ENCODE measurements at places on chromosomes 7 and 10. TPM values are rescaled to one million over a fixed set of nuclear protein-coding genes. Genes with fewer than 3 reads are reported as not detected.

Gene CPEB3
- polyA plus RNA-seq: 2.1 TPM

DNA sequence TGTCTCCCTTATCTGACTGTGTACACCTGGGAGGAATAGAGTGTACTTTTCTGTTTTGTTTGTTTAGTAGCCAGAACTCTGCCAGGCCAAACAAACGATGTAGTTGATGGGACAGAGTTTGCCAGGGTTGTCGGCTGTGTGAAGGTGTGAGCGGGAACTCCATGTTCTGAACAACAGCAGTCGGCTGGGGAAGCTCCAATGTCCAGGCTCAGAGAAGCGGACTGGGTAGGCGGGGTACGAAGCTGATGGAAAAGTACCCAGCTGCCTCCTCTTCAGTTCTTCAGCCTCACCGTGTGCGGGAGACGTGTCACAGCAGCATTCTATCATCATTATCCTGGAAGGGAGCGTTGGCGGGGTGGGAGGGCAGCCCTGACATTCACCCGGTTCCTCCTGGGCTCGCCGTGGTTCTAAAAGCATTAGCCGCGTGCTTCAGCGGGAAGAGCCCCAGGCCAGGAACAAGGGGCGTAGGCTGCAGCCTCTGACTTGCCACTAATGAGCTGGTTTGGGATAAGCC, 52.9 kb downstream of the PFKFB3 start:
- no peaks in the 10 kb centered on the region for H3K27me3 ChIP-seq
- H3K36me3 ChIP-seq: no peaks in the 10 kb centered on the region
- peaks cover 14% of the 10 kb centered on the region for H3K4me1 ChIP-seq
- no peak overlapping the region for H3K4me3 ChIP-seq
- no peak for DNase-seq

Gene RALA
- 5.9 TPM for polyA plus RNA-seq

Gene H2BK1
- polyA plus RNA-seq: not detected

- no peaks in the 10 kb centered on the region for H3K4me1 ChIP-seq
- no peaks in the 10 kb centered on the region for H3K36me3 ChIP-seq
- no peak overlapping the region for H3K4me3 ChIP-seq
- no peaks in the 10 kb centered on the region for H3K27me3 ChIP-seq
Measured at GRCh38 chr10:7561216-7561893, 105.4 kb downstream of the ITIH5 start.

DNA sequence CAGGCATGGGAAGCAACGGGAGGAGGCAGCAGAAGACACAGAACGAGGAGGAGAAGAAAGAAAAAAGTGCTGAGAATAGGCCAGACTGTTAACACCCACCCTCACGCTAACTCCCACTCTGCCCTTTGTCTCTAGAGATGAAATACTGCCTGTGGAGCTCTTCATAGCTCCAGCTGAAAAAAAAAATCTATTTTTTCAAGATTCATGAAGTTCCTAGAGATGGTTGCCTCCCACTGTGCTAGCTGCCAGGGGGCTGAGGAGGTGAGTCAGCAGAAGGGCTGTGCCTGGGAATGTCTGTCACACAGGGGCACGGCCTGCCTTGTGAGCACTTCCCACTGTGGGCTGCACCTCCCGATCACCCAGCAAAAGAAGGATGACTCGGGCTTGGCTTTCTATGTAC, 144.5 kb downstream of the RNF216 start:
- DNase-seq: no peak
- no peak overlapping the region for H3K4me3 ChIP-seq
- peaks cover 7% of the 10 kb centered on the region for H3K4me1 ChIP-seq
- no peaks in the 10 kb centered on the region for H3K27me3 ChIP-seq

- H3K36me3 ChIP-seq: no peaks in the 10 kb centered on the region
- no peak overlapping the region for H3K27ac ChIP-seq
- no peak overlapping the region for H3K4me3 ChIP-seq
- no peaks in the 10 kb centered on the region for H3K27me3 ChIP-seq
Measured at GRCh38 chr7:17497136-17497535, 198.7 kb downstream of the AHR start.

Gene SRRM3
- polyA plus RNA-seq: not detected

DNA sequence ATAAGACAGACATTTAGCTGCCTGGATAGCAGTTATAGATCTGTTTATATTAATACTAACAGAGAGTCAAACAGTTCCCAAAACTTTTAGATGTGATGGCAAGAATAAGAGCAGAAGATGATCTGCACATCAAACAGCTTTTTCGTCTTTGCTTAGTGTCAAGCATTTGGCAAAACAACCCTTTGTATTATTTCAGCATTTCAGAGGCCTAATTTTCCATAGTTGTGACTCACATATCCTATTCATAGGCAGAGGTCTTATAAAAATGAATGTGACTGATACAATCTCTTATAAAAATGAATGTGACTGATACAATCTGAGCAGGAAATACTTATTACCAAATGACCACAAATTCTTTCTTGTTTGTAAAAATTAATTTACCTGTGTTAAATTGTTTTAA, 71.2 kb downstream of the LRRTM3 start:
- no peak overlapping the region for H3K4me3 ChIP-seq
- no peak overlapping the region for H3K27ac ChIP-seq
- H3K4me1 ChIP-seq: no peaks in the 10 kb centered on the region

DNA sequence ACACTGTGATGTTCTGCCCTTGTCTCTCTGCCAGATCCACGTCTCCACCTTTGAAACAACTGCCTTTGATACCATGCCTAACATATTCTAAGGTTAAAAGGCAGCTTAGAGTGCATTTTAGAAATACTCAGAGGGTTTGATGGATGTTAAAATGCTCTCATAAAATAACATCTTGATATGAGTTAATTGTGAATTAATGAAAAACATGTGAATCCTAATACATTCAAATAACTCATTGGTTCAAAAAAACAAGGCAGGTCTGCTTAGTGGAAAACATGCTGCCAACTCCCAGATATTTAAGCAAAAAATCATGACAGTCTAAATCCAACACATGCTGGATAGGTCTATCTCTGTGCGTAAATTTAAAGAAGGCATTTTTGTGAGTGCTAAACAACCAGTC, 291.8 kb downstream of the AHR start:
- no peak overlapping the region for H3K4me3 ChIP-seq
- no peaks in the 10 kb centered on the region for H3K27me3 ChIP-seq
- H3K36me3 ChIP-seq: no peaks in the 10 kb centered on the region
- H3K27ac ChIP-seq: no peak overlapping the region
- no peak for DNase-seq

GRCh38 chr7:19175241-19175640, 30.0 kb upstream of the FERD3L start:
- H3K4me3 ChIP-seq: no peak overlapping the region
- no peaks in the 10 kb centered on the region for H3K4me1 ChIP-seq
- no peaks in the 10 kb centered on the region for H3K36me3 ChIP-seq
- H3K27ac ChIP-seq: no peak overlapping the region
- no peaks in the 10 kb centered on the region for H3K27me3 ChIP-seq

Gene LDB3
- not detected for polyA plus RNA-seq

Gene ANKRD30A
- not detected for polyA plus RNA-seq

DNA sequence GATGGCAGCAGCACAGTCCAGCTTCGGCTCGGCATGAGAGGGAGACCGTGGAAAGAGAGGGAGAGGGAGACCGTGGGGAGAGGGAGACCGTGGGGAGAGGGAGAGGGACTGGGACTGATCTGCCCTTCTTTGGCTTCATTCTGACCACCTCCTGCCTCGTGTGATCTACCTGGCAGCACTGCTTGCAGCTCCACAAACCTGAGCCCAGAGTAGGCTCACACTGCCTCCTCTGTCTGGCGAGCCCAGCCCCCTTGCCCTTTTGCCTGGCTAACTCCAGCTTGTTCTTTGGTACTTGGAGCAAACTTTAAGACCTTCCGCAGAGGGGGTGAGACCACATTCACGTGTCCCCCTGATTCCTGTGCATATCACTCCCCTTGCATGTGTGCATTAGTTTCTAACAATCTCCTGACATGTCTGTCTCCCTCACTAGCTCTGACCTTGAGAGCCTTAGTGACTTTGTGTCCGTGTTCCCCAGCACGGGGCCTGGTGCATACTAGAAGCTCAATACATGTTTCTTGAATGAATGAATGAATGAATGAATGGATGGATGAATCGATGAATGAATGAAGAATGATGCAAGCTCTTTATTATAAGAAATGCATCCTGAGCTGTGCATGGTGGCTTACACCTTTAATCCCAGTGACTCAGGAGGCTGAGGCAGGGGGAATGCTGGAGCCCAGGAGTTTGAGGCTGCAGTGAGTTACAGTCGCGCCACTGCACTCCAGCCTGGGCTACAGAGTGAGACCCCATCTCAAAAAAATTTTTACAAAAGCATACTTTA, 31.2 kb downstream of the UBTD1 start:
- no peak overlapping the region for H3K4me3 ChIP-seq
- H3K4me1 ChIP-seq: no peaks in the 10 kb centered on the region

- H3K27me3 ChIP-seq: no peaks in the 10 kb centered on the region
- no peaks in the 10 kb centered on the region for H3K4me1 ChIP-seq
- H3K36me3 ChIP-seq: no peaks in the 10 kb centered on the region
- DNase-seq: no peak
- H3K27ac ChIP-seq: no peak overlapping the region
Measured at GRCh38 chr7:9575716-9576115, 1142.3 kb downstream of the NXPH1 start.

DNA sequence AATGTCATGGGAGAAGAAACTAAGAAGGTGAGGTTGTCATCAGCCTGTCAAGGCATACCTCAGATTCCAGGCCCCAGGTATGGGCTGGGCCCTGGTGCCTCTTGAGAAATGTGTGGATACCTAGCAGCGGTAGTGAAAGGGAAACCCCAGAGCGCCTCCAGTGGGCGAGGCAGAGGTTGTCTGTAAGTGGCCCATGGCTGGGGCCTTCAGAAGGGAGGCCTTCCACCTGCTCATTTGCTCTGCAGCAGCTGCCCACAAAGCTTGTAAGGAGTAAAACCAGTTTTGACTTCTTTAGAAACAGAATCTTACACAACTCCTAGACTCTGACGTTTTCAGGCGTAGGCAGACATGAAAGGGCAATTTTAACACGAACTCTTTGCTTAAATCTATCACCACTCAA, 509.9 kb downstream of the PARD3 start:
- no peak overlapping the region for H3K4me3 ChIP-seq
- no peaks in the 10 kb centered on the region for H3K36me3 ChIP-seq
- DNase-seq: no peak
- H3K4me1 ChIP-seq: no peaks in the 10 kb centered on the region
- no peak overlapping the region for H3K27ac ChIP-seq

Gene TMEM26
- not detected for polyA plus RNA-seq

Gene EEPD1
- 12.6 TPM for polyA plus RNA-seq

Gene TDRD1
- not detected for polyA plus RNA-seq

DNA sequence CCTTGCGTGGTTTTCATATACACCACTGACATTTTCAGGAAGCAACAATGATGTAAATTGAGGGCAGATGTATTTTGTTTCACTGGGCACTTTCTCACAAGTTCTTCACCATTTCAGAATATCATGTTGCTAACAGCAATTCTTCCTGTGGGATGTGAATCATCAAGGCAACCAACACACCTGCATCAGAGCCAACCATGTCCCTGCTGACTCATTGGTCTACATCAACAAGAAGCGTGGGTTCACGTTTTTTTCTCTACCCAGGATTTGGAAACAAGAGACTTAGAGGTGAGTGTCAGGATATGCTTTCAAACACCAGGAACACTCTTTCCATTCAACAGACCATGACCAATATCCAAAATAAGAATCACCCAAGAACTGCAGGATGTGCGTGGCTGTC, 203.9 kb downstream of the TEX36 start:
- H3K36me3 ChIP-seq: no peaks in the 10 kb centered on the region
- H3K27ac ChIP-seq: no peak overlapping the region
- H3K4me1 ChIP-seq: no peaks in the 10 kb centered on the region
- H3K4me3 ChIP-seq: no peak overlapping the region
- no peak for DNase-seq
- no peaks in the 10 kb centered on the region for H3K27me3 ChIP-seq

DNA sequence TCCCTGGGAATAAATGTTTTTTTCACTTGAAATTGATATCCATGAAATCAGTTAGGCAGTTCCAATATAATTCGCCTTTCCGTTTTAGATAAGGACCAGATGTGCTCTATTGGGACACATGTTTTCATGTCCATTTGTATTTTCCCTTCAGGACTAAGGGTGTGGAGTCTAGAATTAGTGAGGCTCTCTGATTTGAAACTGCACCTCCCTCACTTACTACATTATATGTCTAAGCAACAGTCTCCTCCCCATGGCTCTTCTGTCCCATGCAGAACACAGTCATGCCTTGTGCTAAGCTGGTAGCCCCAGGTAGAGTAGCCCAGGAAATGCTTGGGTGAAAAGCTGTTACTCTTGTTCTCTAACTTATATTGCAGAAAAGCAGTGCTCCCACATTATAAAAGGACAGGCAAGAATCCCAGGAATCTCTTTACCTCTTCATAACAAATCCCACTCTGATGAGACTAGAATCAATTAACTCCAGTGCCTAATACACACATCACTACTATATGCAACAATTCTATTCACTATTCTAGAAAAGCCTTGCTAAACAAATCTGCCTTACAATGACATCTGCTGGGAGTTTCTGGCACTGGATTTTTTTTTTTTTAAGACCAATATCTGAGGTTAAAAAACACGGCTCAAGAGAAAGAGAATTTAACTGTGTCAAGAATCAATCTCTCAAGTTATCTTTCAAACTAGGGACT, 293.9 kb downstream of the SNX13 start:
- H3K27me3 ChIP-seq: no peaks in the 10 kb centered on the region
- H3K4me1 ChIP-seq: no peaks in the 10 kb centered on the region
- H3K36me3 ChIP-seq: no peaks in the 10 kb centered on the region
- no peak for DNase-seq
- H3K27ac ChIP-seq: no peak overlapping the region

- H3K27ac ChIP-seq: no peak overlapping the region
- no peak overlapping the region for H3K4me3 ChIP-seq
- DNase-seq: peak; percentile 17
- no peaks in the 10 kb centered on the region for H3K36me3 ChIP-seq
- H3K4me1 ChIP-seq: no peaks in the 10 kb centered on the region
Measured at GRCh38 chr10:26950934-26951333, 90.2 kb upstream of the ABI1 start.

Gene NME8
- 3.2 TPM for polyA plus RNA-seq

DNA sequence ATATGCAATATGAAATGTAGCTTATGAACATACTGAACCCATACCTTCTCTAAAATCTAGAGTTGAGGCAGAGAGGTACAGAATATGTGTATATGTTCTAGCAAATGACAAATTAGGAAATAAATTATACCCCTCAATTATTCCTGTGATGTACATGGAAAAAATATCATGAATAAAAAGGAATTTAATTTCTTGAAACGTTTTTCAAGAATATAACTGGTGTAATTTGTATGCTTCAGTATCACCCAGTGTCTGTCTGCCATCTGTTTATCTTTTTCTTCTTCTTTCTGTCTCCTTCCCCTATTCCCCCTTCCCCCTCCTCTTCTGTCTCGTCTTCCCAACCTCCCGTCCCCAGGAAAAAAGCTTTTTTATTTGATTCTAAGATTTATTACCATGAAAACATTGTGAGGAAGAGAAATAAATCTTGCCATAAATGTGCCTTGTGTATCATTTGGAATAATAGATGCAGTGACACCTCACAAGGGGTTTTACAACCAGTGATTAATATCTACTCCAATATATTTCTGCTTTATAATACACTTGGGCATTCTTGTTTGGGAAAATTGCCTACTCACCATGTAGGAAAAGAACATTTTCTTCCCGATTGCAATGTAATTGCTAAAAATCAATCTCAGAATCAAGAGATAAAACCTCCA, 12.2 kb downstream of the LANCL2 start:
- no peaks in the 10 kb centered on the region for H3K4me1 ChIP-seq
- no peaks in the 10 kb centered on the region for H3K27me3 ChIP-seq
- no peaks in the 10 kb centered on the region for H3K36me3 ChIP-seq
- DNase-seq: no peak
- H3K27ac ChIP-seq: no peak overlapping the region

Measured in CD14-positive monocyte (primary cell).